ENCODE measurements at places on chromosomes 2 and 18.
A peak's percentile ranks its signal among the peaks of the same experiment; 100 is the strongest.

DNA sequence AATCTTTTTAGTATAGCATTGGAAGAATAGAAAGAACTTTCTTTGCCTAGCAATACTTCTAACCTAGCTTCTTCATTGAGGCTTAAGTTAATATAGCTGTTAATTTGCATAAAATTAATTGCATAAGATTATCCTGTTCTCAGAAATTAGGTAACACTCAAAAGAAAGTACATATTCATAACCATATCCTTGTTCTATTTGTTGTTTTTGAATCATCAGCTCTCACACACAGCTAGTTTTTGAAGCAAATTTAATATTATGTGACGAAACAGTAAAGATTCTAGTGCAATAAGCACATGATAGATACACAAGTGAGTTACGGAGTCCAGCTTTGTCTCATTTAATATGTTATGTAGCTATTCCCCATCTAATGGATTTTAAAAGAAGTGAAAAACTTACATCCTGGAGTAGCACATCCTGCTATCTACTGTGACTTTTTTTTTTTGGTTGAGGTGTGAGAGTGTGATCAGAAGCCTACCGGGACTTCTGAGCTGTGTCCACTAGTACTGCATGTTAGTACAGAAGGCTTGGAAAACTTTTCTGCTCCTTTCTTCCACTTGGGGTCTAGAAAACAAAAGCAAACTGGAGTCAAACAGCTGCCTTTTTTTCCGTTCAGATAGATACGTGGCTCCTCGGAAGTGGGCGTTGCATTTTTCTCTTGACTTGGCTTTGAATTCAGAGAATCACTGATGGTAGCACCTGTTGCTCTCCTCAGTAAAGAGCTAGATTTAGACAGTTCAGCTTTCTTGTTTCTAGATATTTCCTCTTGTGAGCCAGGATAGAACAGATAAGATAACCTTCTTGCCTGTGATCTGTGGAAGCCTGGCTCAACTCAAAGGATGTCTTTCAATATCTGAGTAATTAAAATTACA is 27.2 kb downstream of the KDM3A start:
- DNase-seq: no peak

DNA sequence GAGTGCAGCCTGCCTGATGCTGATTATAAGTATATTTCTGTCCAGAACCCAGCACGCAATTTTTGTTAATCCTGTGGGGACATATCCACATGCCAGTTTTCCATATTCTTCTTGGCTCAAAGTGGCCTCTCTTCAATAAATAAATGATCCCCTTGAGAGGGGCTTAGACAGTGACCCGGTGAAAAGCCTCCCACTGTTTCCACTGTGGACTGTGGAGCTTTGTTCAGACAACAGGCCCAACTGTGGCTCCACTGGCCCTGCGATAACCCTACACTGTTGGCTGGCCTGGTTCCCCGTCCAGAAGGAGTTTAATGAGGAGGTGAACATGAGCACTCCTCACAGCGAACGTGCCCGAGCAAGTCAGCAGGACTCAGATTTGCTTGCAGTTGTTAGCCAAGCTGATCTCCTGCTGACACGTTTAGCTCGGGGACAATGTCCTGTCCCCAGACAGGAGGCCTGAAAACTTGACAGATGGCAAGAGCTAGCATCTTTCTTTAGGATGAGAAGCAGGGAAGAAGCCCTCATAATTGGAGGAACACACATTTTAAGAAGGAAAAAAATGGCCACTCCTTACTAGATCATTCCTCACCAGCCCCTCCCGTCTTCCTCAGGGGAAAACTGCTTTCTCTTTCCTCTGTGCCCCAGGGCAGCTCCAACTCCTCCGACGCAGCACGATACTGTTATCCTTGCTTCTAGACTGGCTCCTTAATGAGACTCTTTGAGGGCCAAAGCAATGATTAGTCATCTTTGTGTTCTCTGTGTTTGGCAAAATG is 20.0 kb upstream of the MTCL1 start:
- no peak for DNase-seq

GRCh38 chr2:74441170-74441689 is 507 bp downstream of the RTKN start:
- DNase-seq: no peak

DNA sequence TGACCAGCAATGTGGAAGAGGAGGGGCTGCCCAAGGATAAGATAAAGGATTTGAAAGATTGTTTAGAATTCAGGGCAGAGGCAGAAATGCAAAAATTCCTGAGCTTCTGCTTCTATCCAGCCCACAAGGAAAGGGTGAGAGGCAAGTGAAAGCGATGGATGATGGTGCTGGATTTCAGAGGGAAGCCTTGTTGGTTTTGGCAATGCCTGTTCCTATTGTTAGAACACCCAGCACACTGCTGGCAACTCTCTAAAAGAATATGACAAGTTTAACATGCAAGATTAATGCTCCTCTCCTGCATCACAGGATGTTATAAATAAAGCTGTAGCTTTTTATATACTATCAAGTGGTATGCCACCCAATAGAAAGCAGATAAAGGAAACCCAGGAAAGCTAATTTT is 92.6 kb downstream of the ZNF385B start:
- DNase-seq: no peak

DNA sequence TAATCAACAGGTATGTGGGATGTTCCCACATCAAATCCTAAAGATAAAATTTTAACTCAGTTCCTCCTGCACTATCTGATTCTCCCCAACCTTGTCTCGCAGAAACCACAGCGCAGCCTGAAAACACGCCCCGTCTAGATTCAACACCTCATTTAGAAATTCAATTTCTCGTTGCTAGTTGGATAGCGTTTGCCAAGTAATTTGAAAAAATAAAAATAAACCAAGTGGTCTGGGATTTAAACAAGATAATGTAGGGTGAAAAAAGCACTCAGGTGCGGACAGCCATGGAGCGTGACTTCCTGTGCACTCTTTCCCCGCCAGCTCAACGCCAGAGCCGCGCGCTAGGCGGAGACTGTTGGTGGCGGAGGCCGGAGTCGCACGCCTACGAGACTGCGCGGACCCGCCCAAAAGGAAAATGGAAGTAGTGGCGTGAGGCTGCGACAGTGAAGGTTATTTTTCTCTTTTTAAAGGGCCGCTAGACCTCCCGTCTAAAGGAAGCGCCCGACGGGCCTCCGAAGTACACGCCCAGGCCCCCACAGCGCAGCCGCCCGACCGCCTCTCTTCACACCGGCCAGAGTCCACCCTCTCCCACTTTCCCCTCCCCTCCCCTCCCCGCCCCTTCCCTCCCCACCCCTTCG is 615 bp upstream of the CCNT2 start:
- DNase-seq: peak; percentile 99

- DNase-seq: no peak
These were observed 281.1 kb upstream of the POU3F3 start for GRCh38 chr2:104572834-104573233.

- no peak for DNase-seq
These were observed 400.6 kb upstream of the CHST9 start for GRCh38 chr18:27585602-27586173.

GRCh38 chr2:221567809-221568208 is 4.3 kb downstream of the EPHA4 start:
- DNase-seq: no peak

GRCh38 chr18:63106727-63107126 is 212.8 kb downstream of the BCL2 start:
- DNase-seq: no peak

DNA sequence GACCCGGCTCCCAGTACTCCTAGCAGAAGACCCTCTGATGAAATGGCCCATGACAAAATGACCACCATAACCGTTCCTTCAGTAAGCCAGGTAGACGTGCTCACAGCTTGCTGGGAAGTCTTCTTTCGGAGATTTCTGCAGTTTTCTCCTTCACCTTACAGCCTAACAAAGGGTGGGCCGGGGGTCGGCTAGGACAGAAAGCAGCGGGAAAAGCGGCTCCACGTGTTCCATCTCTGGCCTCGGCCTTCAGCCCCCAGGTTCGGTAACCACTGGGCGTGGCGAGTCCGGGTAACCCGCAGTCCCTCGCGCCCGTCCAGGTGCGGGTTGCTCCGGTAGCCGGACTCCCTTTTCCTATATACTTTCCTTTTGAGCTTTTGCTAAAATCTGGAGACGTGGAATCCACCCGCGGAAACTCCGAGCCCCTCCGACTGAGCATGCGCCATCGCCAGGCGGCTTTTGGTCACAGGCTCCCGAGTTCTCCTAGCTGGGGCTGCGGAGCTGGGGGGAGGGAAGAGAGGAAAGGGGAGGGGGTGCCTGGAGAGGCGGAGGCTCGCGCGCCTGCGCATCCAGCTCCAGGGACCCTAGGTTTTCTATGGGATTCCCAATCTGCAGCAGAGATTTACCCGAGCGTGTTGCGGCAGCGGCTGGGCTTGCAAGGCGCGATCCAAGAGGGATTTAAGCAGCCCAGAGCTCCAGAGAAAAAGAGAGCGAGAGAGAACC is at the start of gene VSNL1:
TSS of gene VSNL1 (plus strand) at position 604 of the 720 bp plus-strand sequence. CDS start 51,379 bp downstream, outside the sequence.
- no peak for DNase-seq

- DNase-seq: no peak
These were observed 2.3 kb downstream of the VAPA start for GRCh38 chr18:9916077-9916639.

DNA sequence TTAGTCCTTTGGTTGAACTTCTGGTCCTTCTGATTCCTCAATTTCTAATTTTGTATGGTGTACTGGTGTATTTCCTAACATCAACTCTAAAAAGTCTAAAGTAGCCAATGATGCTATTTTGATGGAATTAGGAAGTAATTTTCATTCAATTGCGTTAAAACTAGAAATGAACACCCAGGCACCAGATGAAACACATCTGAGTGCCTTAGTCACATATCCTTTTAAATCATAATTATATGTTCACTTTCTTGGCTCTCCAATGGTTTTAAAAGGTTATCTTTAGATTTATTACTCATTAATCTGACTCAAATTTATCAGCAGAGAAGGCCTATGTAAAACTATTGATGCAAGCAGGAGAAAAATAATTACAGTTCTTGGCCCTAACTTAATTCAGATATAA is 119.7 kb downstream of the GAREM1 start:
- no peak for DNase-seq

DNA sequence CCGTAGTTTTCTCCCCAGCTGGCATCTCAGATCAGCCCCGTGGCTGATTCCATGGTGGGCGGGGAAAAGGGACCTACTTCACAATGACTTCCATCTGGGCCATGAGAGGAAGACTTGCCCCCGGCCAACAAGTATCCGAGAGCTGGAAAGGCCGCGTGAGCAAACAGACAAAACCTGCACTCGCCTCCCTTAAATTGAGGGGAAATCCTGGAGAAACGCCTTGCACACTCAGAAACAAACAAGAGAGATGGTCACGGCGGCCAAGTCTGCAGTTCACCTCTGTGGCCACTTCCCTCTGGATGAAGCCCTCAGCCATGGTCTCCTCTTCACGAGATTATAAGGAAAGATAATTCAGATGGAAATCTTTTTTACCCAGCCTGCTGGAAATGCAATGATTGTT is 39.4 kb upstream of the TPO start:
- DNase-seq: no peak

GRCh38 chr2:20728114-20728758 is 61.3 kb downstream of the GDF7 start:
- DNase-seq: no peak

DNA sequence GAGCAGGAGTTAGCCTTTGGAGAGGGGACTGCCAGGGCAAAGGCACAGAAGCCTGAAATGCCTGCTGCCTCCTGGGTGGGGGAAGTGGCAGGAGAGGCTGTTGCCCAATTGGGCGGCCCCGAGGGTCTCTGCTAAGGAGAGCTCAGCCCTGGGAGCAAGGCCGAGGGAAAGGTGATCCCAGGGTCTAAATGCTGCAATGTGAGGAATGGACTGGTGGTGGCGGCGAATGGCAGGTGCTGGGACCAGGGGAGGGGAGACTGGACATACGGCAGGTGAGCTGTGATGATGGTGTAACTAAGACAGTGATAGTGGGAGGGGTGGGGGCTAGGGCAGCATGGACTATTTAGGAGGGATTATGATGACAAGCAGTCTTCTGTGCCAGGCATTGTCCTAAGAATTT is 104.0 kb downstream of the DYSF start:
- DNase-seq: no peak

DNA sequence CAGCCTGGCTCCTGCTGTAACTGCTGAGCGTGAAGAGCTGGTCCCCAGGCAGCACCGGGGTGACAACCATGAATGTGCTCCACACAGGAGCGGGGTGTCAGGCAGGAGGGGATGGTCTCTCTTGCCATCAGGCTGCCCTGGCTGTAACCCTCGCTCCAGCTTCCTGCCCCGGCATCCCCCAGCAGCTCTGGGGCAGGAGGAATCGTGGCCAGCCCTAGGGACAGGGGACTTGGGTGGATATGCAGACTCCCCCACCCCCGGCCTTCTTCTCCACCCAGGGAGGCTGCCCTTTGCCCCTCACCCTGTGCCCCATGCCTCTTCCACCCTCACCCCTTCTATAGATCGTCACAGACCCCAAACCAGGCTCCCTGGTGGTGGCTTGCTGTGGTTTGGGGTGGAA is 69.4 kb upstream of the SMAD7 start:
- no peak for DNase-seq

- DNase-seq: no peak
These were observed 42.6 kb downstream of the INPP4A start for GRCh38 chr2:98487101-98487805.

GRCh38 chr2:9981655-9982054 is 30.2 kb downstream of the GRHL1 start:
- DNase-seq: no peak

- DNase-seq: no peak
These were observed 26.2 kb downstream of the CERS6 start for GRCh38 chr2:168482269-168482668.

DNA sequence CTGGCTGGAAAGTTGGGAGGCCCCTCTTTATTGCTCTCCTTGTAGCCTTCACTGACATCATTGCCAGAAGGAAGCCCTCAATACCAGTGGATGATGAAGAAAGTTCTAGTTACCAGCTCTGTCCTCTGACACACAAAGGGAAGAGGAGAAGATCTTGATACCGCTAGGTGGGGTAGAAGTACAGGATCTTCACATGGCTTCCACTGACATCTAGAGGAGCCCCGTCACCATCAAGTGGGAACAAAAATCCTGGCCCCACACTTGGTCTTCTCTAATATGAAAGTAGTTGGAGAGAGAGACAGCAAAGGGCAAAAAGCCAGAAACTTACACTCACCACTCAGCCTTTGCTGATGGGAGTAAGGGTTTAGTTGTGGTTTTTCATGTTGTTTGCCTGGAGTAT is 12.4 kb downstream of the XIRP2 start:
- DNase-seq: no peak

DNA sequence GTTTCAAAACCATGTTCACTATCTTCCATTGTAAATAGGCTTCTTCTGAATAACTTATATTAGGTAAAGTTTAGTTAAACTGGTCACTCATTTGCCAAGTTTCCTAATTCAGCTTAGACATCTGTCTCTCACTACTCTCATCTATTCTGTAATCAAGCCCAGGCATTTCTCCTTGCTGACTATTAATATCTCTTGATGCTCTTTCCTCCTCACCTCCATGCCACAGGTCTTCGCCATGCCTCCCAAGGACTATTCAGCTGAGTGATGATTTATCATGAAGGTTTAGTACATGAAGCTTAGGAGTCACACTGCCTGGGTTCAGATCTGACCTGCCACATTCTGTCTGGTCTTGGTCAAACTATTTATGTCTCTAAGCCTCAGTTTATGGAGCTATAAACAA is 115.5 kb downstream of the SPOPL start:
- no peak for DNase-seq

- DNase-seq: no peak
These were observed 14.4 kb upstream of the TET3 start for GRCh38 chr2:73970141-73970803.

- DNase-seq: no peak
These were observed 137.9 kb downstream of the DOCK10 start for GRCh38 chr2:224904381-224904780.

Measured in SW 1271 (cell line).